ENCODE measurements at places on chromosomes 1 and 21.
A peak's percentile ranks its signal among the peaks of the same experiment; 100 is the strongest.

DNA sequence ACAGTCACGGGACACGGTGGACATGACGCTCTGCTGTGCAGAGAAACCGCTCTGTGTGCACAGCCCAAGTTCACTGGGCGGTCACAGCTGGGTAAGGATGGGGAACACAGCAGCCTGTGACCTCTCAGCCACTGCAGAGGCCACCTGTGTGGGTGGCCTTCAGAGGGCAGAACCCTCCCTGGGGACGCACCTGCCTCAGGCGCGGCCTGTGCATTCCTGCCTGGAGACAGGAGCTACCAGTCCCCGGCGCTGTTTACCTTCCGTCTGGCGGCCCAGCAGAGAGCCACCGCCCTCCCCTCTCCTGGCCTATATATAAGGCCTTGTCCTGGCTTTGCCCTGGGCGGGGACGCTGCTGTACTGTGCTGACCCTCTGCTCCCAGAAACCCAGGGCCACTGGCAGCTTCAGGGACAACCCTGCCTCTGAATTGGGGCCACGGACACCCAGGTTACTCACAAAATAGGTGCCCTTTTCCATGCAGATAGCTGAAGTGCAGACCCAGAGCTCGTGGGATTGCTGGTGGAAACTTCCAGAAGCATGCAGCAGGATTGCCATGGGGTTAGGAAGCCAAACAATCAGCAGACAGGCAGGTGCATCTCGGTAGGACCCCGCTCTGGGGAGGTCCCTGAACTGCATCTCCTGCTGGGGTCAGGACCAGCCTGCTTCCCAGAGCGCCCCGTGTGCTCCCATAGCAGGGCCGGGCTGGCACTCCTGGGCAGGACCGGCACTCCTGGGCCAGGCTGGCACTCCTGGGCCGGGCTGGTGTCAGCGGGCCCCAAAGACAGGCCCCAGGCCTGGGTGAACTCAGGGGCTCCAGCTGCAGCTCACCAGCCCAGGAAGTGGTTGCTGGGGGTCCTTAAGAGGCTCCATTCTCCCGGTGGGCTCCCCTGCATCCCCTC lies 83.6 kb downstream of the SIK1 start:
- DNase-seq = no peak

DNA sequence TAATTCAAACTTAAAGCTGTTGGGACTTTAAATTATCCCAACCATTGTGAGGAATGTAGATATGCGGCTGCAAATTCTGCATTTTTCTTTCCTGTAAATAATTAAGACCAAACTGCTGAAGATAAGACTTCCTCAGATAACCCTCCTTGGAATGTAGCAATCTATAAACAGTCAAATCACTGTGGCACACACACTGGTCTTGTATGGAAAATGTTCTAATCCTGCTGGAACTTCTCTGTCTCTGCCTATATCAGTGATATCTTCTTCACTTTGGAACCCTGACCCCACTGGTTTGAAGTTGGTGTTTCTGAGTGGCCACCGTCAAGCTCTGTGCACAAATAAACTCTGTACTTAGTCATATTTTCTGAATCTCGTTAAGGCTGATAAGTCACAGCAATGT lies 32.9 kb downstream of the HSF2BP start:
- DNase-seq = no peak

DNA sequence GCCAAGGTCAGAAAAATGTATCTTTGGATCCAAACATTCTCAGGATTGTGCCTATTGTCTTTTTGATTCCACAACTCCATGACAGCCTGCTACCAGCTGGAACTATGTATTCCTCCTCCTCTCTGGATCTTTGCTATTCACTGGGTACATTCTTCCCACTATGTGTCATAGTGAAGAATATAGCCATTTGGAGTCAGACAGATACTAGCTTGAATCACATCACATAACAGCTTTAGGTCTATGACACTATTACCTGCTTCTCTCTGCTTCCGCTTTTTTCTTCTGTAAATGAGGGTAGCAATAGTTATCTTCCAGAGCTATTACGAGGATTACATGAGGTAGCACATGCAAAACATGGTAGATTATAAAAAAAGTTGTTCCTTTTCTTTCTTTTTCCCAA lies 5.4 kb upstream of the EXO1 start:
- no peak for DNase-seq

DNA sequence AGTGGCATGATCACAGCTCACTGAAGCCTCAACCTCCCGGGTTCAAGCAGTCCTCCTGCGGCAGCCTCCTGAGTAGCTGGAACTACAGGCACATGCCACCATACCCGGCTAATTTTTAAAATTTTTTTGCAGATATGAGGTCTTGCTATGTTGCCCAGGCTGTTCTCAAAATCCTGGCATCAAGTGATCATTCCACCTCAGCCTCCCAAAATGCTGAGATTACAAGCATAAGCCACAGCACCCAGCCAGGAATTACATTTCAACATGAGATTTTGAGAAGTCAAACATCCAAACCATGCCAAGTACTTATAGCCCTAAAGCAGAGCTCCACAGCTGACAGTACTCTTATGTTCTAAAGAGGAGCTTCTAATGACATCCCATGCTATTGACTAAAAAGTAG lies 200.1 kb downstream of the FCRL5 start:
- DNase-seq = no peak

GRCh38 chr1:14896381-14897079 lies 257.0 kb upstream of the TMEM51 start:
- no peak for DNase-seq

GRCh38 chr1:26314501-26314900 lies 3.3 kb upstream of the CD52 start:
- no peak for DNase-seq

DNA sequence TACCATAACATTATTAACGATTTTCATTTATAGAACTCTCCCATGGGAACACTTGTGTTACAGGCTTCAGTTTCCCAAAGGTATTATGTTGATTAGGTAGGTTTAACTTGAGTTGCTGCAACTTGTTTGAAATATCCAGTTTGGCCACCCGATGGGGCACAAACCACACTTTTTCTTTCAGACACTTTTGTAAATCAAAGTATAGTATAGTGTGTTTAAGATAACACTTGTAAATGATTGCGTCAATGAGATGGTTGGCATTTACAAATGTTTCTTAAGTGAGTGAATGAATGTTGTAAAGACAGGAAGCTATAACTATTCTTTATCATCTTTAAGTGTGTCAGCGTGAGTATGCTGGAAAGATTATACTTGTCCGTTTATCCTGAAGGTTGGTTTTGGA lies 4.3 kb downstream of the XPR1 start:
- DNase-seq = no peak

DNA sequence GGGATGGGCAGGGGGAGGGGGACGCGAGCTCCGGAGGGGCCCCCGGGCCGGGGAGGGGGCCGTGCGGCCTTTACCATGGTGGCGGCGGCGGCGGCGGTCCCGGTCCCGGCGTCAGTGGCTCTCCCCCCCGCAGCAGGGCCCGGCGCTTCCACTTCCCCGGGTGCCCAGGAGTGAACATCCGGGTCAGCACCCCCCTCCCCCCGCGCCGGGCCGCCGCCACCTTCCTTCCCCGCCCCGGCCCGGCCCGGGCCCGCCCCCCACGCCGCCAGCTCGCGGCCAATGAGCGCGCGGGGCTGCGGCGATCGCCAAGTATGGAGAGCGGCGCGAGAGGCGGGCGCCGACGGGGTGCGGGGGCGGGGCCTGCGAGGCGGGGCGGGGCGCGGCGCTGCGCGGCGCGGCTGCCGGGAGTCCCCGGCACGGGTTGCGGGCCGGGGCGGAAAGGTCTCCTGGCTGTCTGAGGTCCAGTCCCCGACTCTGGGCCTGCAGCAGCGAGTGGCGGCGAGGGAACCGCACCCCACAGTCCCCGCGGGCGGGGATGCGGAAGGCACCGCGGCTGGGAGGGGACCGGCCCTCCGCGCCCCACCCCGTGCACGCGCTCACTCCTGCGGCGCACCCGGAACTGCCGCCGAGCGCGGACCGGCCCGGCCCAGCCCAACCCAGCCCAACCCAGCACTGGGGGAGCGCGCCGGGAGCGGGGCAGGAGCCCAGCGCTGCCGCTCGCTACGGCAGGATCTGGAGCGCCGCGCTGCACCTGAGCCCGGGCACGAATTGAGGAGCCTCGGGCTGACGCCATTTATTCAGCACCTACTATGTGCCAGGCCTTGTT lies at the start of gene CAPZB:
CAPZB (minus strand) TSS at position 178 of the 826 bp plus-strand sequence; CDS start at position 77, 101 bp downstream.
- DNase-seq = peak; percentile 95

DNA sequence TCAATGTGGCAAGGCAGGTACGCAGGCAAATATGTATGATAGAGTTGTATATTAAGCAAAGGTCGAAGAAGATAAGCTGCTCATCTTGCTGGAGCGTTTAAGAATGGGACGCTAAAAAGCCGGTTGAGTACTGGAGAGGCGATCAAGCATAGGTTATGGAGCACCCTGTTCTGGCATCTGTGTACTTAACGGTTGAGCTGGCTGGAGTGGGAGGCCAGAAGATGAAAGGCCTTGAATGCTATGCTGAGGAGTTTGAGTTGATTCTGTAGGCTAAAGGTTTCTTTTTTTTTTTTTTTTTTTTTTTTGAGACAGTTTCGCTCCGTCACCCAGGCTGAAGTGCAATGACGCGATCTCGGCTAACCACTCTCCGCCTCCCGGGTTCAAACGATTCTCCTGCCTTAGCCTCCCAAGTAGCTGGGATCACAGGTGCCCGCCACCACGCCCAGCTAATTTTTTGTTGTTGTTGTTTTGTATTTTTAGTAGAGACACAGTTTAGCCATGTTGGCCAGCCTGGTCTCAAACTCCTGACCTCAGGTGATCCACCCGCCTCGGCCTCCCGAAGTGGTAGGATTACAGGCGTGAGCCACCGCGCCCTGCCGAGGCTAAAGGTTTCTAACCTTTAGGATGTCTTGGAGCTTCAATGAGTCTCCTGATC lies 850 bp upstream of the KHDC4 start:
- DNase-seq = no peak

DNA sequence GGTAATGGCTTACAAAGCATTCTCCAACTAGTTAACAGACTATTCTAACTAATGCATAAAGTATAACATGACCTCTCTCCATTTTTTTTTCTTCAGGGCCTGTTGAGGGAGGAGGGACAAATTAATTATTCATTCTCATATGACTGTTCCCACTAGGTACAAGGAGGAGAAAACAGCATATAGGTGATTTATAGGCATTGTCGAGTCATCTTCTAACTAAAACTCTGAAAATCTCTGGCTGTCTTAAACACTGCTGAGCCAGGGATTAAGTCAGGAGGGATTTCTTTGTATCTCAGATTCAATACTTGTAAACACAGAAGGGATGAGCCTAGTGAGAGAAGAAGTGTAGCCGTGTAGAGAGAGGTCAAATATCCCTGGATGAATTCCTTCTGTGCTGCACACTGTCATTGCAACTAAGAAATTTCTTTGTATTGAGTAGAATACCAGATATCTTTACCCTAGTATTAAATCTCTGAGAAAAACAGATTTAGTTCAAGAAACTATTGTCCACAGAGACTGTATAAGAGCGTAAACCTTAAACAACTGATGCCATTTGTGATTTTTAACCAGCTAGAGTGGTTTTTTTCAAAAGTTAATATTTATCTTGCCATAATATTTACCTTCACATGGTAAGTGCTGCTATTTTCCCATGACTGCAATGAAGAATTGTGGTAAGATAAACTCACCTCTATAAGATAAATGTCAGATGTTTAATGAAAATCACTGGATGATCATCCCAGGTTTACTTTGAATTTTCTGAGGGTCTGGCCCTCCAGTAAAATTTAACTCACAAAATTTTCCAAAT lies 465.3 kb downstream of the RWDD3 start:
- DNase-seq = no peak

GRCh38 chr1:183040547-183040971 lies 17.3 kb downstream of the LAMC1 start:
- DNase-seq = no peak

DNA sequence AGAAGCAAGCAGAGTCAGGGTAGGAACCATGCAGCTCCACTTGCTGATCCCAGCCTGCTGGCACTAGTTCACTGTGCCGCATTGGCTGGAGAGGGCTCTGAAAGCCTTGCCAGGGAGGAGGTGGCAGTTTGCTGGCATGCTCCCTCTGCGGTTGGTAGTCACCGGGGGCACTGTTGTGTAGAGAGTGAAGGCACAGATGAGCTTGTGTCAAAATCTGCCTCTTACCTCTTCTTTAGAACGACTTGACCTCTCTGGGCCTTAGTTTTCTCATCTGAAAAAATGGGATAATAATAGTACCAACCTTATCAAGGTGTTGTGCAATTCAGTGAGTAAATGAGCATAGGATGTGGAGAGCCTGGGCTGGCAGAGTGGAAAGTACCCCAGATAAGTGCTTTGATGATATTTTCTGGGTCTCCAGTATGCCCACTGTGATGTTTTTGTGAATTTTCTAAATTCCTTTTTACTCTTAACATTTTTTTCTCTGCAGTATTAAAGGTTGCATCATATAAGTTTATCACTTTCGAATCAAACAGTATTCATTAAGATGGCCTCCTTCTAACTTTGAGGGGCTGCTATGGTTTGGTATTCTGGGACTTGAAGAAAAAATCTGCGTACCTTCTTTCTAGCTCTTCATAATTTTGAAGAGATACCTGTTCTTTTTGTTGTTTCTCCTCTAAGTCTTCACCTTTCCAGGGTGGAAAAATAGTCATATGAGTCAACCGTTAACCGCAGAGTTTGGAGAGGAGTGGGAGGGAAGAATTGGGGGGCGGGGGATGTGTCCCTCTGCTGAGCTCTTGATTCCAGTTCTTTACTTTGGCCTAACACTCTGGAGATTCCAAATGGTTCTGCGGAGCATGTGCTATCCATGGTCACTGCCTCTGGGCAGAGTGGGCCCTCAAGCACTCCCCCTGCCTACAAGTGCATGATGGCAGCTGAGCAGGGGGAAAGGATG lies 26.8 kb downstream of the SZRD1 start:
- peak; percentile 45 for DNase-seq

- DNase-seq = no peak
Observed at GRCh38 chr1:220221269-220221668, 51.0 kb downstream of the RAB3GAP2 start.
